ENCODE measurements at places on chromosomes 1 and 21.

GRCh38 chr1:228979325-228979699 is 244.0 kb downstream of the RHOU start:
- no peak for DNase-seq

DNA sequence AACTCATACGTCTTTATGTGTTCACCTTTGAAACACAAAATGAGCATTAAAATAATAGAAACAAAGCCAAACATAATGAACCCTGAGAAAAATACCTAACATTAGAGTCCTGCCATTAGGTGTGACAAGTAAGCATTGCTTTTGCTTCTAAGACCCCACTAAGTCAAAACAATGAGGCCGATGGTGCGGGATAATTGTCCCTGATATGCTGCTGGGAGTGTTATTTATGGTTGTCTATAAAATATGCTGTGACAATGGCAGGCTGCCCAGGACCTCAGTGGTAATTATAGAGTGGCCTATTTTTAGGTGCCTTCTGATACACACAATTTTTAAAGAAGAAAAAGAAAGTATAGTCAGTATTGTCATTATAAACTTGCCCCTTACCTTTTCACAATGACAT is 1423.1 kb downstream of the AMY1C start:
- peak; percentile 27 for DNase-seq

DNA sequence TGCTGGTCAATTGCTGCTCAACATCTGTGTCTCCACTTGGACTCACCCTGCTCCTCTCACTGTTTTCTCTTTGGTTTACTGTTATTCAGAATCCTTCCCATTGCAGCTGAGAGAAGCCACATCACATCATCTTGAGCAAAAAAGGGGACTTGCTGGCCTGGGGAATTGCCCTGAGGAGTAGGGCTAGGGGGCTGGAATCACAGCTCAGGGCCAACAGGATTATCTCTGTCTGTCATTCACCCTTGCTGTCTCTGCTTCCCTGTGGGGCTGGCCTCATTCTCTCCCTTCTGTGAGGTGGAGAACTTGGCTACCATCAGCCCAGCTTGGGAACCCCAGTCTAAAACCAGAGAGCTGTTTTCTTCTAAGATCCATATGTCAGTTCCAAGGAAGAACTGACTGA is 140.7 kb upstream of the WNT4 start:
- no peak for DNase-seq

DNA sequence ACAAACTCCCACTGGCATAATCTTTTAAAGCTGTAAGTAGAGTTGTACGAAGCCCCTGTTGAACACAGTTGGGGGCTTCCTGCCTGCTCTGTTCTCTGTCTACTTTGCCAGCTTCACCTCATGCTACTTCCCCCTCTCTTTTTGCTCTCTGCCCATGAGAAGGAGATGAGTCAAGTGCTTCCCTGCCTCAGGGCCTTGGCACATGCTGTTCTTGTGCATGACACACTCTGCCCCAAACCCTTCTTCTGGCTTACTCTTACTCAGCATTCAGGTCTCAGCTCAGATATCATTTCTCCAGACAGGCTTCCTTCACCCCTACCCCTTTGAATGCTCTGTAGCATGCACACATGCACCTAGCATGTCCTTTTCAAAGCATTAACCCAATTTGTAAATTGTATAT is 208.8 kb downstream of the FOXD2 start:
- no peak for DNase-seq

- DNase-seq: no peak
Observed at GRCh38 chr1:31830065-31830464, 14.2 kb upstream of the SPOCD1 start.

GRCh38 chr1:41348394-41348793 is 12.8 kb upstream of the FOXO6 start:
- no peak for DNase-seq

- no peak for DNase-seq
Observed at GRCh38 chr1:93905051-93905450, 4.2 kb downstream of the GCLM start.

- no peak for DNase-seq
Observed at GRCh38 chr1:206905295-206906164, 8.3 kb downstream of the IL24 start.

- no peak for DNase-seq
Observed at GRCh38 chr1:60388092-60388987, 314.8 kb upstream of the C1orf87 start.

DNA sequence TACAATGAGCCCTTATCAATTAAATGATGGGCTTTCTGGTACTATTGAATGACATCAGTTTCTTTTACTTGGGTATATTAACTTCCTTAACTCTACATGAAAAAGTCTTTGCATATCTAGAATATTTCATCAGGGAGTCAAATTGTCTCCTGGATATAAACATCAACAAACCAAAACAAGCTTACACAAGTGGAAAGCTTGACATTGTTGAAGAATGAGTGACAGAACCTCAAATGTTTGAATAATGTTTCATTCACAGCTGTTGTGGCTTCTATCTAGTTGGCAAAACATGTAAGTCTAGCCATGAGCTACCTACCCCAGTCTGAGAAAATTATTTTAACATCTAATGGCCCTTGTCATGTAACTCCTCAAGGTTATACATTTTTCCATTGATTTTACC is 604.8 kb upstream of the ADAMTS5 start:
- DNase-seq: no peak

DNA sequence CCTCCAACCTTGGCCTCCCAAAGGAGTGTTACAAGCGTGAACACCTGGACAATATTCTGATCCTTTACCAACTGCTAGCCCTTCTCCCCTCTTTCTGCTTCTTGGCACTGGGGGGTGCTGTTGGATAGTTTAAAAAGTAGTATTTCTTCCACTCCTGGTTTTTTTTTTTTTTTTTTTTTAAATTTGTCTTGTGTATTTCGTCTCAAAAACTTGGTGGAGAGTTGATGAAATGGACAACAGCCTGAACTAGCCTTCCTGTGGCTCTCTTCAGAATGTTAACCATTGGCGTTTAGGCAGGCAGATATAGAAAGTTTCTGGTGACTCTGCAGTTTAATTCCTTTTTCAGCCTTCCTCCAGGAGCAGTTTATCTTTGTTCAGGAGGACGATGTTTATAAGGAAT is 69.7 kb upstream of the USP24 start:
- peak; percentile 24 for DNase-seq

GRCh38 chr1:229207916-229208315 is 63.0 kb upstream of the RAB4A start:
- DNase-seq: no peak

GRCh38 chr1:41277371-41277975 is 35.4 kb upstream of the SCMH1 start:
- DNase-seq: no peak

- no peak for DNase-seq
Observed at GRCh38 chr1:172775606-172776005, 116.7 kb downstream of the FASLG start.

DNA sequence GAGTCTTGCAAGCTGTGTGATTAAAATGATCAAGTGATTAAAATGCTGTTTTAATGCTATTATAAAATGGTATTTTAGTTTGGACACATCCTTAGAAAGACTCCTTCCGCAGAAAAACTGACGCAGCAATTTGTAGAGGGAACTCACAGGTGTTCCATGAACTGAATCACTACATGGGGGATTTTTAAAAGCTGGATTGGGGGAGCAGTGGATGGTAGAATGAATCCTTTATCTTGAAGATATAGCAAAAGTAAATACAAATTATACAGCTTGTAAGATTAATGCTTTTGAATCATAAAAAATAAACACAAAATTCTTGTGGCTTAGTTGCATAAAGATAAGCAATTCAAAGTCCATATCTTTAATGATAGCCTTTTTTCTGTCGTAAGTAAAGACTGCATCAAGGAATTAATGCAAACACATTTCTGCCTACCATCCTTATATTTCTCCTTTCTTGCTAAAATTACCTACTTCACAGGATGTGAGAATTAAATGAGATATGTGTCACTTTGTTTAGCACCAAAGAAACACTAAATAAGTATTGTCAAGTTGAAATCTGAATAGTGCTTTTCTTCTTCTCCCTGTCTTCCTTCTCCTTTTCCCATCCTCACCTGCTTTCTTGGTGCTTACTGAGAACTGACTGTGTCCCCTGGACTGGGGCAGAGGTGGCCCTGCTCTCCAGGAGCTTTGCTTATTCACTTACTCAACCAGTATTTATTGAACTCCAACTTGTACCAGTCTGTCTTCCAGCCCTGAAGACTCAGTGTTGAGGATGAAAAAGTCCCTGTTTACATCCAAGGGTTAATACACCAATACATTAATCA is 61.5 kb upstream of the F3 start:
- DNase-seq: no peak

DNA sequence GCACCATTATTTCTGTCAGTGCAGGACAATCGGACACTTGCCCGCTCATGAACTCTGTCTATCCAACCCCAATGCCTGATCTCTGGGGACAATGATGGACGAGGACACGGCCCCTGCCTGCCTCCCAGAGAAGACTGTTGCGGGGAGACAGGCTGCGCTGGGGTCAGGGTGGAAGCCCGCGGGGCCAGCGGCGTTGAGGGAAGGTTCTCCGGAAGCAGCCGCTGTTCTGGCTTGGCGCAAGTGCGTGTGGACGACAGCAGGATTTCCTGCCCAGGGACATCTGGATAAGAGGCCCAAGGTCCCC is 18.8 kb downstream of the RHBG start:
- no peak for DNase-seq

GRCh38 chr1:6612641-6613360 is 730 bp upstream of the PHF13 start:
- no peak for DNase-seq

- DNase-seq: no peak
Observed at GRCh38 chr1:5125208-5125607, 470.8 kb downstream of the AJAP1 start.

- DNase-seq: no peak
Observed at GRCh38 chr21:38081708-38082107, 165.5 kb upstream of the KCNJ6 start.

DNA sequence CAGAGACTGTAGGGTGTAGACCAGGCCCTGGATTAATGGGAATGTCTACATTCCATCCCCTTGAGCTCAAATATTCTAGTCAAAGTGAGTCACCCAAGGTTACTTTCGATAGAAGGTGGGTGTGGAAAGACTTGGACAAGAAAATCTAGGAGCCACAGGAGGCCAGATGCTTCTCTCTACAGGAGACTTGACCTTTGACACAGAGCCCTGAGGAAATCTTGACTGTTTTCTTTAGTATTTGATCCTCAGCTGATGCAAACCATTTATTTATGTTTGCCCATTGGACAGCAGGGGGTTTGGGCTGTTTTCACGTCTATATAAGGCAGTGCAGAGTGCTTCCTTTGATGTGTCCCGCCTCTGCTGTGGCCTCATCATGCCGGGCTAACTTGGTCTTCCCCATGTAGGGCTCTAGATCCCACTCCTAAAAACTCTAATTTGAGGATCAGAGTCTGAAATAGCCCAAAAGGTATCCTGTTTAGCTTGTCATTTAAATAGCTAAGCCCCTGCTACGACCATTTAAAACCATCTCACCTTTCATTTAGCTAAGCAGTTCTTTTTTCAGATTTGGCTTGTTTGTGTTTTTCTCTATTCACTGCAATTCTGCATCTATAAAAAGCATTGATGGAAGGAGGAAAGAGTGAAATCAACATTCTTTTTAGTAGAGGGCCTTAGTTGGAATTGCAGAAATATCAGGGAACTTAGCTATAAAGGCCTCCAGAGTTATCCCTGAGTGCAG is 15.5 kb upstream of the MAP3K7CL start:
- no peak for DNase-seq

DNA sequence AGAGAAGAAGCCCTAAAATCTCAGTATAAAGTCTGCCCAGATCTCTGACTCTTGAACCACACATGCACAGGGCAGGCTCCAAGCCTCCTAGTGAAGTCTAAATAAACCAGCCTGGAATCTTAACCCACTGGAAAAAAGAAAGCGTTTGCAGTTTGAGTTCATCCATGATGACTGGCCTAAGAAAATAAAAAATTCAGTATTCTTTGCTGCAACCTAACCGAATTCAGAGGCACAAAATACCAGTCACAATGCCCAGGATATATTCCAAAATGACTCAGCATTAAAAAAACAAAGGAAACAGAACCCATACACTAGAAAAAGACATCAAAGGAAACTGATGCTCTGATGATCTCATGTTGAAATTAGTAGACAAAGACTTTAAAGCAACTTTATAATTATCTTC is 269.2 kb downstream of the SDCCAG8 start:
- DNase-seq: no peak

DNA sequence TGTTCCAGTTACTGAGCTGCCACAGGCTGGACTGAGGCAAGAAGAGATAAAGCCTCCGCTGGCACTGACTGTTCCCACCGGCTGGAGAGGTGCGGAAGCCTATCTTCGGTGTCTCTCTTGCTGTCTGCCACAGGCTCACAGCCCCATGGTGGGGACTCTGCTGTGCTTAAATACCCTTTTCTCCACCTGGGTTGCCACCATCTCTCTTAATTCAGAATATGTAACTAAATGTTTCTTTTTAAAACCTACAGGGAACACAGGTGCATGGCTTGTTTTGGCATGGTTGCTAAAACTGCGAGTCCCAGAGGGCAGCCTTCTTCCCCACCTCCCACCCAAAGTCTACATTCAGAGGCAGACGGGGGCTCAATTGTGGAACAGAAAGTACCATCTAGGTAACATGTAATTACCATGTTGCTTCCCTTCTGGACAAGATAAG is 8.1 kb upstream of the LBR start:
- DNase-seq: no peak

GRCh38 chr1:24896176-24896575 is 33.9 kb downstream of the RUNX3 start:
- DNase-seq: no peak

Data from neuronal stem cell (in vitro differentiated cells).